AG09309 (cell line): ENCODE measurements at places on chromosomes 7 and 10.

DNA sequence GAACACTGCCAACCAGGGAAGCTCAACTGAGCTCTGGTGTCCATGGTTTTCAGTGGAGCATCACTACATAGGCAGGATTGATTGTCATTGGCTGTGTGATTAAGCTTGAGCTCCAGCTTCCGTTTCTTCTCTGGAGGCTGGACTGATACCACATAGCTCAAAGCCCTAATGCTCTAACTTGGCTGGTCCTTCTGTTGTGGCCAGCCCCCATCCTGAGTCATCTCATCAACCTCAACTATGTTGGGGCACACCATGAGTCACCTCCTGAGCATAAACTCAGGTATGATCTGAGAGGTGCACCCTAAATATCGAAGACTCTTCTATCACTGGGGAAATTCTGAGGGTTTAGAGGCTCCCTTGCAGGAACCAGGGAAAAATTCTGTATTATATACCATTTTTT lies 114.5 kb upstream of the INHBA start:
- no peak for DNase-seq

GRCh38 chr7:115740043-115740442 lies 290.5 kb downstream of the TFEC start:
- no peak for DNase-seq

GRCh38 chr7:47352394-47352968 lies 229.4 kb downstream of the TNS3 start:
- DNase-seq = no peak

- no peak for DNase-seq
These were observed 367.8 kb upstream of the GALNT17 start for GRCh38 chr7:70763961-70764691.

GRCh38 chr10:27482984-27483956 lies 20.8 kb upstream of the RAB18 start:
- no peak for DNase-seq

GRCh38 chr7:114822131-114822530 lies 99.8 kb upstream of the MDFIC start:
- no peak for DNase-seq

GRCh38 chr7:28026237-28026636 lies 154.4 kb downstream of the JAZF1 start:
- no peak for DNase-seq

- DNase-seq = no peak
These were observed 104.3 kb downstream of the TRIM24 start for GRCh38 chr7:138564365-138564764.

- DNase-seq = no peak
These were observed 293.6 kb upstream of the ZMIZ1 start for GRCh38 chr10:78774999-78775711.

DNA sequence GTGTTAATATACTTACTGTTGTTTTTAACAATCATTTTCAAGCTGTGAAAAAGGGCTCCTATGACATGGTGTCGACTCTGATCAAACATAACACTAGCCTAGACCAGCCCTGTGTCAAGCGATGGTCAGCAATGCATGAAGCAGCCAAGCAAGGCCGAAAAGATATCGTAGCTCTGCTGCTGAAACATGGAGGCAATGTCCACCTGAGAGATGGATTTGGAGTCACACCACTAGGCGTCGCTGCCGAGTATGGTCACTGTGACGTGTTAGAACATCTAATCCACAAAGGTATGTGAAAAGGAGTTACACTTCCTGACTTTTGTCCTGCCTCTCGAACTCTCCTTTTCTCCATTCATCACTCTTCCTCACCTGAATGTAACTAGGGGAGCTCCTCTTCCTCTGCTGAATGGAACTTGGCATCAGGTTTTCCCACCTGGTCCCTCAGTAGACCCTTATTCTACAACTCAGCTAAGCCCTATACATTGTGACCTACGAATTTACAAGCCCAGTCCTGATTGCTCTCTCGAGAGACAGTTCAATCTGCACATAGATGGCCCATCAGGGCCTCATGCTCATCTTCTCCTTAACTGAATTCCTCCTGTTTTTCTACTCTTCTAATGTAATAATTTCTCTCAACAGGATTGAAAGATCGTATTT lies 23.0 kb downstream of the ASB15 start:
- no peak for DNase-seq

DNA sequence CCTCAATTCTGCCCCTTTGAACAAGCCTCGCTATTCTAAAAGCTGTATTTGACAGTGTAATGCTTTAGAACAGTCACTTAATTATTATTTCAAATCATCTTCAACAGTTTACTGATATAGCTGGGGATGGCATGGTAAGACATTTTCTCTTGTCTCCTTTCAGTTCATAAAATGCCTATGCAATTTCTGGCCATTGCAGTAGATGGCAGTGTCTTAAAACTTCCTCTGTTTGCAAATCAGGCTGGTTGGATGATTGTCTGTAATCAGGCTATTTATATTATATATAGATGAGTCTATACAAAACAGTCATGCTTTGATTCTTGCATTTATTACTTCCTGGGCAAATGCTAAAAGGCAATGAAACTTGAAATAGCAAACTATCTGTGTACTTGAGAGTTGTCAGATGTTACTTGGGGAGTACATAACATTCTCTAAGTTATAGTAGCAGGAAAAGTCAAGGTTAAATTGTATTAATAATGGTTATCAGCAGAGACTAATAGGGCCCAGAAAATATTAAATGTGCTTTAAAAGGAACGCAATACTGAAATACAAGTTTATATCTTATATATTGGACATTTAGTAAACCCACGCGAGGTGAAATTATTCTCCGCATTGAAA lies 55.5 kb upstream of the LHFPL3 start:
- DNase-seq = peak; percentile 17

DNA sequence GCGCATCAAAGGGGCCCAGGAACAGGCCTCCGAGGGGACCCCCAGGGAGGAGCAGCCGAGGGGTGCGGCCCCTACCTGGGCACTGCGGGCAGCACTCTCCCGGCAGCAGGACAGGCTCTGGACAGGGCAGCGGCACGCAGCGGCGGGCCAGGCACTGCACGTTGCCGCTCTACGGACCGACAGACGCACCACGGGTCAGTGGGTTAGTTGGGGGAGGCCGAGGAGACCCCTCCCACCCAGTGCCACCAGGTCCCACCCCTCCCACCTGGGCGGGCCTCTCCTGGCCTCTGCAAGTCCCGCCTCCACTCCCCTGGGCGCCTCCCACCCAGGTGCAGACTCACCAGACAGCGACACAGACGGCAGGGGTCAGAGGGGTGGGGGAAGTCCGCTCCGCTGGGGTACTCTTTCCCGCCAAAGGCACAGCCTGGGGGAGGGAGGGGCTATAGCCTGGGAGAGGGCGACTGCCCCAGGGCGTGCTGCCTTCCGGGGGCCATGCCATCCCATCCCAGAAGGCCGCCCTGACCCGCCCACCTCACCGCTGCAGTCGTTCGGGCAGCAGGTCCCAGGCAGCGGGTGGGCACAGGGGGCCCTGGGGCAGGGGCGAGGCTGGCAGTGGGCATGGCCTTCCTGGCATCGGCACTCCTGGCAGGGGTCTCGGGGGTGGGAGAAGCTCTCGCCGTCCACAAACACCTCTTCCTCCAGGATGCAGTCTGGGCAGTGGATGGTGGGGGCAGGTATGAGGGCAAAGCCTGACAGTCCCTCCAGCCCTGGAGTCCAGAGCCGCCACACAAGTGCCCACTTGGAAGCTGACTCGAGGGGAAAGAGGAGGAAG lies 19.2 kb downstream of the KCP start:
- no peak for DNase-seq

DNA sequence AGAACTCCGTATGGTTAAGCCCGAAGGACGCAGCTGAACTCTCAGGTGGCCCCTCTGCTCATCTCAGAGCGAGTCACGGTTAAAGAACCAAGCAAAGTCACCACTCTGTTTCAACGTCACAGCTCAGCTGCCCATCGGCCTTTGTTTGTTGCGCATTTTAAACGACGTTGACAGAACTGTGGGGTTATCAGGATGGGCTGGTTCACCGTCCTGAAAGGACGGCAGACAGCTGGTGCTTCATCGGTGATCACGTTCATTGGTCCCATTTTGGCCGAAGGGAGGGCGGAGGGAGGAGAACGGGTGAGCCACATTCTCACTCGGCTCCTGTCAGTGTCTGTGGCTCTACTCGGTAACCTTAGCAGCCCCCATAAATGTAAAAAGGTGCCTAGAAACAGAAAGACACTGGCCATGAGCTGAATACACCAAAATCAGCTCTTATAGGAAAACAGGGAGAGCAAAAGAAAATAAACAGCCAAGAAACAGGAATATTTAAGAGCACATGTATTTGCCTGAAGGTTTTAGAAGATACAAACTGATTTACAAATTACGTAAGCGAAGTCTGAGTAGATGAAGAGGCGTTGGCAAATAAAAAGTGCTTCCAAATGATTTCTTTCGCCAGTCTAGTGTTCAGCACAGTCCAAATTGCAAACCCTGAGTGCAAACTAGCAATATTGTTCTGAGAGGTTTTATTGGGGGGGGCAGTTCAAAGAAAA lies 8.4 kb downstream of the PRKAG2 start:
- no peak for DNase-seq

DNA sequence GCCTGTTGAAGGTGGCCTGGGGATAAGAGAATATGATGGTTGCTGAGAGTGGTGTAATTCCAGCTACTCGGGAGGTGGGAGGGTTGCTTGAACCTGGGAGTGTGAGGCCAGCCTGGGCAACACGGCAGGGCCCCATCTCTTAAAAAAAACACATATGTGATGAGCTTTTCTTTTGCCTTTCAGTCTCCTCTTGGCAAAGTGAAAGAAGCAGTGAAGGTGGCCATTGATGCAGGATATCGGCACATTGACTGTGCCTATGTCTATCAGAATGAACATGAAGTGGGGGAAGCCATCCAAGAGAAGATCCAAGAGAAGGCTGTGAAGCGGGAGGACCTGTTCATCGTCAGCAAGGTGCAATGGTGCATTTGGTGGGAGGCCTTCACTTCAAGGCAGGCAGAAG lies 3.1 kb downstream of the AKR1B10 start:
- no peak for DNase-seq

DNA sequence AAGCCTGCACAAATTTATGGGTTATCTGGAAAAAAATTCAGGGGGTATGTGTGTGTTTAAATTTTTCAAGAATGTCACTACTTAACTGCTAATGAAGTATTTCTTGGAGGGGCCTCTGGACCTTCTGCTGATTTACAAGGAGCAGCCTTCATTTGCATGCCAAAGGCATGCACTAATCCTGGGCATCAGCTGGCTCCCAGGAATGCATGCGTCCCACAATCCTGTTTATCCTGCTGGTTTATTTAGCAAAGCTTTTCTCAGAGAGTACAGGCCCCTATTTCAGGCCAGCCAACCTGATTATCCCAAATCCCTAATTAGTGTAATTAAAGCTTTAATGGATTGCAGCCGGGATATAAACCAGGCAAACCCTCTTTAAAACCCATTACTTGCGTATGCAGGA lies 170.4 kb downstream of the TAX1BP1 start:
- DNase-seq = no peak
